Stimulated activated CD4-positive, alpha-beta T cell treated with anti-CD3 and anti-CD28 coated beads, Interleukin-15, amount 100 ng/mL, for 48 hours (primary cell): ENCODE measurements at places on chromosomes 7 and 10.

DNA sequence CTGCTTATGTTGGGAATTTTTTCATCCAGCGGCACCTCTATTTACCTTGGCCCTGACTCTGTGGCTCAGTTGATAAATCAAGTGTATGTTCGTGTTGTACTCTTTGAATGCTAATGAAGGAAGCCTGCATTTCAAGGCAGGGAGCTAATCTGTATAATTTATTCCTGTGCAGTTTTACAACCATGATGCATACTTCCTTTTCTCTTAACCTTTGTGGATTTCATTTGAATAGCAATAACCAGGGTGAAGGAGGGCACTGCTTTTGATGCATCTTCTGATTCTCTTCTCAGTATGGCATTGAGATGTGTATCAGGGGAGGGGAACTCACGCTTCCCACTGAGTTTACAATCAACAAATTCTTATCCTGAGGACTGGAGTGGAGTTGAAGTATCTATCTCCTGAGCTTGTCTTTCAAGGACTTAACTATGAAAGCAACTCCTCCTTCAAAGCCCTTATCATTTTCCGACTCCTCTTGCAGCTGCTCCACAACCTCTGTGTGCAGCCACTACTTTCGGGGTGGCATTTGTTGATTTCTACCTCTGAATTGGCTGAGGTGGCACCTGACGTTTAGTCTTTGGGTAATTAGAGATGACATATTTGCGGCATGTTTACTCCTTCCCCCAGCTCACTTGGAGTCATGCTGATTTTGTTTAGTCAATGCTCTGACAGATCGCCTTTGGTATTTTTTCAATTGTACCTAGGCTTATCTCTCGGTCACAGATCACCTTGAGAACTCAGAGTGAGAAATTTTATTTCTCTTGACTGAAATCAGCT lies 275.2 kb downstream of the PHTF2 start:
- no peak for DNase-seq

- no peak for DNase-seq
These were observed 266.3 kb downstream of the PPP1R3A start for GRCh38 chr7:113652501-113652900.

DNA sequence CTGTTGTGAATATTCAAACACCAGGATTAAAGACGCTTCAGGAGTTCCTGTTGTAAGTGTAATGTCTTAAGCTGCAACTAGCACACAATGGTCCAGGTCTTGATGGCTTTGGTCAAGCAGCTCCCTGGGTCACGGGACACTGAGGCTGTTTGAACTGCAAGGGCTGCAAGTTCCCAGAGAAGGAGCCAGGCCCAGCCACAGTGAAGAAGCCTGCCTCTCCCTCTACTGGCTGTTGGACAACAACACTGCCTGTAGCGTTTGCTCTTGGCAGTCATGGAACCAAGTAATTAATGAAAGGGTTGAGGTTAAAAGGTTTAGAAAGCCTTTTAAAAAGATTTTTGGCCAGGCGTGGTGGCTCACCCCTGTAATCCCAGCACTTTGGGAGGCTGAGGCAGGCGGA lies 31.9 kb upstream of the GUSB start:
- no peak for DNase-seq

- no peak for DNase-seq
These were observed at the start of gene WEE2 for GRCh38 chr7:141708351-141708750. Gene WEE2, plus strand, starts transcription at chr7:141708353. Its CDS starts 406 bp downstream, at chr7:141708759.

- no peak for DNase-seq
These were observed 1221.4 kb downstream of the GATA3 start for GRCh38 chr10:9275861-9276260.

GRCh38 chr7:2713370-2713769 lies 25.4 kb downstream of the AMZ1 start:
- DNase-seq: no peak

DNA sequence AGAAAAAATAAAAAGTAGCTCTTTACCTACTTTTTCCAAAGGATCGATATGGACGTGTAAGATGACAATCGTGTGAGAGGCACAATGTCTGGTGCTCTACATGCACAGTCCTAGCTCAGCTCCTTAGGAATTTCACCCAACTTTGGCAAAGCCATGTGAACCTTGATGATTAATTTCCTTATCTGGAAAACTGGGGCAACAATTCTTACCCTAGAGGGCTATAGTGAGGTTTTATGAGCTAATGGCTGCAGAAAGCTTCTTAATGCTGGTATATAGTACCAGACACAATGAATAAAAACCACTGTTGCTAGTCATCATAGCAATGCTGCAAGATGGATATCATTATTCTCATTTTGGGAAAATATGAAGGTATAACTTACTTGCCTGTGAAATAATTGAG lies 202.7 kb downstream of the PARD3 start:
- no peak for DNase-seq

GRCh38 chr7:101216860-101217387 lies 457 bp downstream of the PLOD3 start:
- DNase-seq: no peak

DNA sequence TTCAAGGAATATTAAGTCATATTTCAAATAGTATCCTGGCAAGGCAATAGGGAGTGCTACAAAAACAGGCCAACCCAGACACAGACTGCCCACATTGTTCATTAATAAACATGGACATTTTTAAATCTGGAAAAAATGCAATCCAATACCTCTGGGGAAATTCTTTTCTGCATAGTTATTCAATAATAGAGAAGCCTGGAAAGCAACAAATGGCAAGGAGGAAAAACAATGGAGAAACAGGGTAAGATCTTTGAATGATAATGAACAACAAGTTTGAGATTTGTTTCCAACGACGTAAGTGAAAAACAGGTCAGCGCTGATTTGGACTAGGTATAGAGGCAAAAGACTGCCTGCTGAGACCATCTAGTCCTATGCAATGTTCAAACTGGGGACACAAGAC lies 44.7 kb upstream of the ZNF800 start:
- DNase-seq: no peak

- no peak for DNase-seq
These were observed 162.2 kb downstream of the PKD1L1 start for GRCh38 chr7:47785923-47786556.

DNA sequence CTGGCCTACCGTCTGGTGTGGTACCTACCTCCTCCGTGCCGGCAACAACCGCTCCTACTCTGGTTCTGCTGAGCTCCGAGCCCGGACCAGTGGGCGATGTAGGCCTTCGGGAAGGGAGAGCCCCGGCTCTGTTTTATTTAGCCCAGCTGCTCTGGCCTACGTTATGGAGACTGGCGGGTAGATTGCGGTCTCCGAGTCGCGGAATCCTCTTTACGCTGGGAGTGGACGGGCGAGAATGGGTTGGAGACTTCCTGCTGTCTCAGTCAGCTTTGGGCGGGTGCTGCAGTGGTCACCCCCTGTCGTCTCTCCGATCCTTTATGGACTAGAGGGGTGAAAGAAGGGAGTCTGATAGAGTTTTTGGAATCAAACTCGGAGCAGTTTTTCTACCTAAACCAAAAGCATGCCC lies 406 bp downstream of the CBLL1 start:
- no peak for DNase-seq

- no peak for DNase-seq
These were observed 69.1 kb downstream of the C10orf120 start for GRCh38 chr10:122630526-122630925.

DNA sequence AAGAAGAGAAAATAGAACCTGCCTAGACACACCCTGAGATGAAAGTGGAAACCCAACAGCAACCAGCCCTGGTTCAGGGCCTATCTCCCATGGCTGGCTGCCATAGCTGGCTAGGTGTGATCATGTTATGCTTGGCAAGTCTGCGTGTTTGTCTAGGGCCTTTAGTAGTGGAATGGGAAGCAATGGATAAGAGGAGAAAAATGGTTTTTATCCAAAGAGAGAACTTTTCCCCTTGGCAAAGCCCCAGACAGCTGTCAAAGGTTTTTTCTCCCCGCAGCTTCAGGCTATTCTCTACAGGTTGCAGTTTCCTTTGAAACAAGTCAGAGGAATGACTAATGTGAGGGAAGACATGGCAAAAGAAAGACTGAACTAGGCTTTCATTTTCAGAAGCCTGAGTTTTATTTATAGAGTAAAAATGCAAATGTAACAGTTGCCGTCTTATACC lies 161.5 kb downstream of the SEMA3D start:
- DNase-seq: no peak

DNA sequence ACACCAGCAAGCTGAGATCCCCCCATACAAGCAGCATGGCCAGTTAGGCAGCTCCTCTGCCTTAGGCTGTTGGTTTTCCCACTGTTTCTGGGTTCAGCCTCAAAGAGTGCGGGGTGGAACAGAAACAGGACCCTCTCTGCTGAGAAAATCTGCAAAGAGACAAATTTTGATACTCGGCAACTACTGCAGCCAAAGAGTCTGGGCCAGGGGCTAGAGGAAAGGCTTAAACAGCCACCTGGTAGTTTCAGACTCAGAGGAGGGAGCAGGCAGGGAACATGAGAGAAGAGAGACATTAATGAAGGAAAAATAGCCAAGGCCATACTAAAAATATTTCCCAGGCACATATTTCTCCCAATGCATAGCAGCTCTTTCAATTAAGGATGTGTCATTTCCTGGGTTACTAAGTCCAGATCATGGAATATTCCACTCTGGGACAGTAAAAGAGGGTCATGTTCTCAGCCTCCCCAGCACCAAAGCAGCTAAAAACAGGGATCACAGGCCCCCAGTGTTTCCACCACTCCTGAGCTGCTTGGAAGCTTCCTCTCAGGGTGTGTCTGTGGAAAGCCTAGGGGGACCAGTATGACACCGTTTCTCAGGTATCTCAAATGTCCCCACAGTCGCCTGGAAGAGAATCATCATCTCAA lies 29.8 kb downstream of the PDLIM1 start:
- no peak for DNase-seq

DNA sequence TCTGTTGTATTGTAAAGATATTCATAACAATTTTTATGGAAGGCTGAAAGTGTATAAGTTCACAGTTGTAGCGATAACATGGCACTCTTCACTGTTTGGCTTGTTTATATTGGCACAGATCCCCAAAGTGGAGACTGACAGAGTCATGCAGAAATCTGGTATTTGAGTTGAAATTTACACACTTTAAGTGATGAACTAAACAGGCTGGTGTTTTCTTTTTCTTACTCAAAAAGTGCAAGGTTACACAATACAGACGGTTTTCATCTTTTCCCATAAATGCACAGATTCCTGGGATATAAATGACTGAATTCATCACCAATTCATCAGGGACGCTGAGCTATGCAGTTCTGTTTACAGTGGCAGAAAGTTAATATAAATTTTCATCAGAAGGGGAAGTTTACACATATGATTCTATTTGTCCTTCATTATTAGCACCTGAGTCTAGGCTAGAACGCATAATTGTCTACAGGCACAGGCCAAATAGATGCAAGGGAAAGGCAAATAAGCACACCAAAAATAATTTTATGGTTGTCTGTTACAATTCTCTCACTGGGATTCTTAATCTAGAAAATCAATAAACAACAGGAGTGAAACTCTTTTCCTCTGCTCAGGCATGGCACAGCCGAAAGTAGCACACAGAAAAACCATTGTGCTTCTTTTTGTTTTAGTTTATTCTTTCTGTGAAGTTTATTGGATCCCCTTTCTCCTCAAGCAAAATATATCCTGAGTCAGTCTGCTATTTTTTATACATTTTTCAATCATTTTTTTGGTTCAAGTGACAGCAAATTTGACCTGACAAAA lies 88.0 kb downstream of the FOXP2 start:
- DNase-seq: no peak

GRCh38 chr7:91832493-91833045 lies 47.9 kb downstream of the MTERF1 start:
- DNase-seq: no peak

GRCh38 chr7:27139334-27140125 lies 4.0 kb downstream of the HOXA5 start:
- no peak for DNase-seq

DNA sequence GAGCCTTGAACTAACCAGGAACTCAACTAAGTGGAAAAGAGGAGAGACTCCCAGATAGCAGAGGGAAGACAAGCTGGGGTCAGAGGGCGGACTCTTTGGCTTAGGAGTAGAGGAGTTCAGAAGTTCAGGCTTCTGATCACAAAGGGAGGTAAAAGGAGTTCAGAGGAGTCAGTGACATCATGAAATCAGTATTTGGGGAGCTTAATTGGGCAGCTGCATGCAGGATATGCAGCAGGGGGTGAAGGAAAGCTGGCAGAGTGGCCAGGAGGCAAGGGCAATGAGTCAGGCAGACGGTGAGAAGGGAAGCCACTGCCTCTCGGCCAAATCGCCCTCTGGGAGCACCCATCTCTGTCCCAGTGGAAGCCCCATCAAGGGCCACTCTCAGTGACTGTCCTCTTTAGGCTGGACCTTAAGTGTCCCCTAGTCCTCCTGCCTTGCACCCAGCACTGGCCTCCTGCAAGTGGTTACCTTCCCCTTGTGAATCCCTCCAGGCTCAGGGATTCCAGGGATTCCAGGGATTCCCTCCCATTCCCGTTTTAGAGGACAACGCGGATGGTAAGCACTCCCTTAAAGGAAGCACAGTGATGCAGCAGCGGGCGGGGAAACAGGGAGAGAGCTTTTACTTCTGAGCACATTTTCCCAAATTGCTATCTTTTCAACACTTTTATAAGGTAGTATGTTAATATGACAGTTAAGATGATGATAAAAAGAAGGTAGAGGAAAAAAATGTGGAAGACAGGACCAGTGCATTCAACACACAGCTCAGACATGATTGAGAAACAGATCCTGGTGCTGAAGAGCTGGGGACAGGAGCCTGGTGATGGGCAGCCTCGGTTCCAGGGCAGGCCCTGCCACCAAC lies 72.6 kb downstream of the KCNMA1 start:
- DNase-seq: no peak

DNA sequence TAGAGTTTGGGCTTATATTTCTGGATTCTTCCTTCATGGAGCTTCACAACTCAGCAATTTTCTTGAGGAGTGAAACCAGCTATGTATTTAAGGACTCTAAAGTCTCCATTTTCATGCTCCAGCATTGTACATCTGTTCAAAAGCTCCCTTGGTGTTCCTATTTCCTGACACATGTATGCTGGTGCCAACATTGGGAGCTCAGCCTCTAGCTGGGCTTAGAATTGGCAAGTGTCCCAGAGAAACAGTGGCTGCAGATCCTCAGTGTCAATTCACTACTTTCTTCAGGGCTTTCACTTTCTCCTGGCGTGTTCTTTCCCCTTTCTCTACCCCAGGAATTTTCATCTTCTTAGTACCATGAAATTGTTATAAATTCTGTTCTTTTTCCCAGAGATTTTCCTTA lies 103.1 kb downstream of the ZNF467 start:
- no peak for DNase-seq

DNA sequence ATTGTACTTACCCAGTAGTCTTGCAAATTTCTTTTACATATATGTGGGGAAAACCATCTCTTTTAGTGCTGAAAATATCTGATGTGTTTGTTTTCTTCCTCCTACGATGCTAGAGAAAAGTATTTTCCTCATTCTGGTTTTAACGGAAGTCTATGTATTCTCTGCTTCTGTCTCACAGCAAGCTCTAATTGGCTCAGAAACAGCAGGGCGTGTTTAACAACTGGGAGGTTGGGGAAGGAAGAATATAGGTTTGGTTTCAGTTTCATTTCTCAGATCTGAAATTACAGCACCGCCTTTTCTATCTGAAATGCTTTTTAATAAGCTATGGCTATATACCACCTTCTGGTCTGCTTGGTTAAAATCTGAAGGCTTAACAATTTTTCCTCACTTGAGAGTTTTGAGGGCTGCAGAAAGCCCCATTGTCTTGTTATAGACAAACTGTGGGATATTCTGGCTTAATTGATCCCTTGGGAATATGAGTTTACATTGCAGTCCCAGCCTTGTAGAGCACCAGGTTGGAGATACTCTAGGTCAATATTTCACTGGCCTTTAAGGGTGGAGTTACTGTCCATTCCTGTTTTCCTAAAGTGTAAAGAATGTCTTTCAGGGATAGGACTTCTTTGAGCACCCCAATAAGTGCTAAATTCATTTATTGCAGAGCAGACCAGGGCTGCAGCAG lies at the start of gene SAMD9:
TSS of gene SAMD9 (minus strand) at position 128 of the 679 bp plus-strand sequence. CDS start 11,882 bp downstream, outside the sequence.
- no peak for DNase-seq

GRCh38 chr7:18016547-18017444 lies 10.8 kb downstream of the PRPS1L1 start:
- no peak for DNase-seq
